ENCODE measurements at places on chromosomes 2 and 18. TPM values are rescaled to one million over a fixed set of nuclear protein-coding genes. Genes with fewer than 3 reads are reported as not detected.

DNA sequence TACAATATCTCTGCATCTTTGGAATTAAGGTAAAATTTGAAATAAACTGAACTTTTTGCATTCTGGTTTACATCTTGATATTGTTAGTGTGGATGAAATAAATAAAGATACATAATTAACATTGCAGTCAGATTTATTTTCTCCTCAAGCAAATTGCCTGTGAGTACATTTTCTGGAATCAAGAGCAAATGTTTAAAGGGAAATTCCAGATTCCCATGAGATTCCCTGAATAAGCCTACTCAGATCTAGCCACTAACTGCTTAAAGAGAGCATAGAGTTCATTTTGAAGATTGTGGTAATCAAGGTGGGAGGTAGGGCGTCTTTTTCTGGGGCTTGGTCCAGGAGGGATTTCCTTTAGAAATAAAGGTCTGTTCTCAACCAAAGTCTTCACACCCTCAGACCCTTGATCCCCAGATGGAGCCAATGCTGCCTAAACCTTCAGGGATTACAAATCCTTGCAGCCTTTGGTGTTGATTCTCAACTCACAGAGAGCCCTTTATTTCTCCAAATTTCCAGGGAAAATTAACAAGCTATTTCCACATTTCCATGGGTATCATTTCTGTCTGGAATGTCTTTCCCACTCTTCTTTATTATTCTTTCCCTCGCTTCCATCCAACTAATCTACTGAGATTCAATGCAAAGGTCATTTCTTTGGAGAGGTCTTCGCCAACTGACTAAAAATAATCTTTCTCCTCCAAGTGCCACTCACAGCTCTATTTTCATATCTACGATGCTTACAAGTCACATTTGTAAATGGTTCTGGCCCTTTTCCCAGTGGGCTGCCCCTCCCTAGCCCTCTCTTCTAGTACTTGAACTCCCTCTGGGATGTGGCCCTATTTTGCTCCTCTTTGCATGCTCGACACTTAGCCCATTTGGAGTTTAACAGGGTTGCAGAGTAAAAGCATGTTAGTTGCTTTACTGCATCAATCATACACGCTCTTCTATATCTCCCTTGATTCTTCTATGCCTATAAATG is 79.8 kb upstream of the SPATS2L start:
- no peak for DNase-seq

GRCh38 chr2:121875585-121876185 is 120.2 kb downstream of the TSN start:
- DNase-seq, result no peak

DNA sequence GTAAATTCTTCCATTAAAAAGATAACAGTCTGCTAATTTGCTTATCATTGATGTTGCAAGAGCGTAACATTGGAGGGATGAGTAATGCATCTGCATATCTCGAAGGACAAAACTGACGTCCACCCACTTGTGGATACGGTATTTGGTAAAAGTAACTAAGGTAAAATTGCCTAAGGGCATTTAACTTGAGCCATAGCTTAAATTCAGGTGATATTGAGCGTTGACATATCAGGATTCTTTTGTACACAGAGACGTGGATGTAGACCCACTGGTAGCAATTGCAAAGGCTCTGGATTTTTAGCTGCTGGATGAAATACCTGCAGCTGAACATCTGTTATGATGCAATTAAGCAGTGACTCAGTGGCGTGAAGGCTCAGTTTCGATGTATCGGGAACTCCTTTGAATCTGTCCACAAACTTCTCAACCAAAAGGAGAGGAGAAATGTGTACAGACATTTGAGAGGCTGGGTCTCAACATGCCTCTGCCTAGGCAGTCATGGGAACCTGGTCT is 119.3 kb downstream of the SPTBN1 start:
- DNase-seq, result no peak

DNA sequence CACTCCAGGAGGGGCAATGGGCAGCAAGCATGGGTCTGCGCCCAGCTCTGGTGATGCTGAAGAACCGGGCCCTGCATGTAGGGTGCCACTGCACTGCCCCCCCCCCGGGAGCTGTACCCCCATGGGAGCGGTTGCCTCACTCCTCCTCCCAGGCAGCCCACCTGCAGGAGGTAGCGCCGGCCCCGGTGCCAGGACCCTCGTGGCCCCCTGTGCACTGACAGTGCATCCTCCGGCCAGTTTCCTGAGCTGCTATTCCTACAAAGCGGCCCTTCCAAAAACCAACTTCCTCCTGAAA is 109.4 kb downstream of the ZNF516 start:
- DNase-seq, result no peak

The TRMT61B gene
- polyA plus RNA-seq, result 9.4 TPM

The STRN gene
- 18.4 TPM for polyA plus RNA-seq
